Left lung (tissue), 14 donors: ENCODE measurements at places on chromosomes 3 and 15. TPM values are rescaled to one million over a fixed set of nuclear protein-coding genes. Genes with fewer than 3 reads are reported as not detected.
A peak's percentile ranks its signal among the peaks of the same experiment; 100 is the strongest.

DNA sequence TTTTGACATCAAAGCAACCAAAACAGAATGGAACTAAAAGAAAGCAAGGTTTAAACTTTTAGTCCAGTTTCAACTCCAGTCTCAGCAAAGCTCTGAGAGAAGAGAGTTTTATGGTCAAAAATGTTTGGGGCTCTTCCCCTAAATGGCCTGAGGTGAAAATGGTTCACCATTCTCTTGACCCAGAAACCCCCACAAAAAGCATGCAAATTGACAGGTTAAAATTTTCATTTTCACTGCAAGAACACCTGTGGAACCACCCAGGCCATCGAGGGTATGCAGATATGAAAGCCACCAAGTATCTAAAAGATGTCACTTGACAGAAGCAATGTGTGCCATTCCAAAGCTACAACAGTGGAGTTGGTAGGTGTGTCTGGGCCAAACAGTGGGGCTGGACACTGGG is 195.0 kb downstream of the MAGI1 start:
- H3K27ac ChIP-seq: no peak overlapping the region
- no peak for DNase-seq
- H3K27me3 ChIP-seq: no peaks in the 10 kb centered on the region
- no peak overlapping the region for H3K4me3 ChIP-seq

DNA sequence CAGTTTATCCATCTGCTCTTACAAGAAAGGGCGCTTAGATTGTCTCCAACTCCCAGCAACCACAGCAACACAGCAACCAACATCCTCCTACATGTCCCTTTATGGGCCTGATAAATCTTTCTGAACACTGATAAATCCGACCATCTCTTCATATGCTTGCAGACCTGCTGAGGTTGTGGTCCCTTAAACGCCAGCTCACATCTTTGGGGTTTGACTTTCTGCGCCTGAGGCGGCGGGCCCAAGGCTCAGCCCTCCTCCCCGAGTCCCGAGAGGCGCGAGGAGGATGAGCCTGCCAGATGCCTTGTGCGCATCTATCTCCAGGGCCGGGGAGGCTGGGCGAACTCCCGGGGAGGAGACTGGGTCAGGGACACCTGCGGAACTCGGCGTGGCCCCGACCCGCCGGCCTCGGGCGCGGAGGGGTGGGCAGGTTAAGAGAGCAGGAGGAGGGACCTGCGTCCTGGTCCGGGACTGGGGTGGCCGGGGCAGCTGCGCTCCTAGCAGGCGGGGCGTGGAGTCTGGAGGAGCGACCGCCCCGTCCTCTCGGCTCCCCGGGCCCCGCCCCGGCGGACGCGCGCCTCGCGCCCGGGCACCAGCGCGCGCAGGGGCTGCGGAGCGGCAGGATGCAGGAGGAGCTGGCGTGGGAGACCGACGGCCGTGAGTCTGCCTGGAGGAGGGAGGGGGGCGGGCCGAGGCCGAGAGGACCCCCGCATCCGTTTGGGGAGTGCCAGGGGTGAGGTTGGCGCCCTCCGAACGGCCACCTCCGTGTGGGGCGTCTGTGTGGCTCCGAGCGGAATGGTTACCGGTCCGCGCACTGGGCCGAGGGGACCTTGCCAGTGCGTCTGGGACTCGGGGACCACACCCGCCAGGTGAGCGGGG is at the start of gene ANKDD1A:
ANKDD1A (plus strand) TSS at position 592 of the 876 bp plus-strand sequence; CDS start at position 621, 29 bp downstream.
- H3K4me1 ChIP-seq: peaks cover 14% of the 10 kb centered on the region
- peak; percentile 69 for DNase-seq
- H3K27ac ChIP-seq: no peak within 1 kb of the TSS
- H3K27me3 ChIP-seq: no peaks in the 10 kb centered on the region

DNA sequence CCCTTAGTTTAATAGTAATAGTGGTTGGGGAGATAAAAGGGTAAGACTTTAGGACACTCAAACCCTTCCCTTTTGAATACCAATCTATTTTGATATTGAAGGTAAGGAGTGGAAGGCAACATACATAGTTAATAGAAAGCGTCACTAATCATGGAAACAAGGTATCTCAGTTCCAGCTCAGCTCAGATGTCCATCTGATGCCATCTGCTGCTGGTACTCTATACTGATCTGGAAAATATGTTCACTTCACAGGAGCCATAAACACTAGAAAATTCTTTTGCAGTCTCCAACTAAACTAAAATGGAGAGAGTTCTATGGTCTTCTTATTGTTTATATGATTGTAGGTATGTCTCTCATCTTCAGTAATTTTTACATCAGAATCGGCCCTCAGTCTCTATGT is 1777.1 kb downstream of the OTOL1 start:
- H3K27ac ChIP-seq: no peak overlapping the region
- no peaks in the 10 kb centered on the region for H3K4me1 ChIP-seq
- H3K36me3 ChIP-seq: no peaks in the 10 kb centered on the region
- no peaks in the 10 kb centered on the region for H3K27me3 ChIP-seq

GRCh38 chr3:136350557-136350956 is 100.4 kb downstream of the PCCB start:
- DNase-seq: peak; percentile 21
- no peaks in the 10 kb centered on the region for H3K27me3 ChIP-seq
- no peak overlapping the region for H3K4me3 ChIP-seq
- peak overlapping the region; percentile 44 for H3K27ac ChIP-seq
- H3K36me3 ChIP-seq: peaks cover 35% of the 10 kb centered on the region
- no peaks in the 10 kb centered on the region for H3K4me1 ChIP-seq

DNA sequence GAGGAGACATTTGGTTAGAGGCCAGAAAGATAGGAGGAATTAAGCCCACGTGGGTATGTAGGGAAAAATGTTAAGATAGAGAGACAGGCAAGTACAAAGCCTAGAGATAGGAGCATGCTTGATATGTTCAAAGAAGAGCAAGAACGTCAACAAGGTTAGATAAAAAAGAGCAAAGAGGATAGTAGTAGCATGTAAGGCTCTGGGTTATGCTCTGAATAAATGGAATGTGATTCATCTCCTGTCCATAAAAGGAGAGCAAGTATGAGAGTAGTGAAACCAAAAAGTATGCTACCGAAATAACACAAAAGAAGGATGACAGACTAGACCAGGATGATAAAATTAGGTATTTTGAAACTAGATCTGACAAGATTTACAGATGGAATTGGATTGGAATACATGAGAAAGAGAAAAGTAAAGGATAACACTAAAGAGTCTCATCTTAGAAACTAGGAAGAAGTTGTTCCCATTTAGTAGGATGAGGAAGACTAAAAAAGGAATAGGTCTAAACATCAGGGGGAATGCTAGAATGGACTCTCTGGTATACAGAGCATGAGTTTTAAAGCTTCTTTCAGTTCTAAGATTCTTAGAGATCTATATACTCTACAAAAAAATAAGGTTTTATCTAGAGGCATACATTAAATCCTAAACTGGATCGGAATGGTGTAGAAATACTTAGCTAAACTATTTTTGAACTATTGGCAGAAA is 59.1 kb downstream of the TRPM7 start:
- no peaks in the 10 kb centered on the region for H3K36me3 ChIP-seq
- H3K4me3 ChIP-seq: no peak overlapping the region

DNA sequence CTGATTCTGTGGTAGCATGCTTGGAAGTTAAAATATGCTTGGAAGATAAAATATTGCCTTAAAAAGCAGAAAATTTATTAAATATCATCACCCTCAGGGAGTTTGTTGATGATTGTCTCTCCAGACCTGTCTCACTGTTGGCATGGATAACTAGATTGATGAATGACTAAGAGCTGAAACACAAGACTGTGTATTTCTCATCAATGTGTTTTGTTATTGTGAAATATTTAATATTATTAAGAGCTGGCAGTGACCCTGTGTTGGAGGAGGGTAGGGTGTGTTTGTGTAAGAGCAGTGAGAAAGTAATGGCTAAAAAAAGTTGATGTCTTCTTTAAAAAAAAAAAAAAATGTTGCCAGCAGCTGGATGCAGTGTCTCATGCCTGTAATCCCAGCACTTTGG is 82.2 kb downstream of the ITPR1 start:
- no peaks in the 10 kb centered on the region for H3K27me3 ChIP-seq
- no peak overlapping the region for H3K27ac ChIP-seq

- H3K4me1 ChIP-seq: no peaks in the 10 kb centered on the region
- no peak overlapping the region for H3K27ac ChIP-seq
- H3K36me3 ChIP-seq: no peaks in the 10 kb centered on the region
- H3K4me3 ChIP-seq: no peak overlapping the region
- no peak for DNase-seq
These were observed 118.2 kb upstream of the STRIT1 start for GRCh38 chr3:155411500-155412223.

DNA sequence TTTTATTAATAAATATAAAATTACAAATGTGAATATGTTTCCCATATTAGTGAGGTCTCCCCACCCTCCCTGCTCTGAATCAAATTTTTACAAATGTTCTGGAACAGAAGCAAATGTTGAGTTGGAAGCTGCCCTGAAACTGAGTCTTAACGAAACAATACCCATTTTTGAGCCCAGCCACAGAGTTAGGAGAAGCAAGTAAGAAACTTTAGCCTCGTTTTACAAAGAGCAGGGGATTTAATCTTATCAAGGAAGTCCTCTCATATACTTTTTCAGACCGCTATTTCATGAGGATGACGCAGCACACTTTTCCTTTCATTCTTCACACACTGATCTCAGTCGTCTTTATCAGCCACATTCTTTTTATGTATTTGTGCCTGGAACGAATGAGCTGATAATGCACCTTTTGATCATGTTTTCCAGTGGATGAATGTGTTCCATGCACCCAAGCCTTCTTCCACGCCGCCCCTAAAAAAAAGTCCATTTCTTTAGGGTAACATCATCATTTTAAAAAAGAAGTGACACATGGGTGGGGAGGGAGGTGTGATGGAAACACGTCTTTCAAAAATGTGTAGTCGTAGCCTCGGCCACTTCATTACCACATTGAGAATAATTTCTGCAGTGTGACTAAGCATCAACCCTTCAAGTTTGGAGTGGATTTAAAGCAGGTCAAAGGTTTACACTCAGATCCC is 48.1 kb downstream of the SETMAR start:
- DNase-seq: no peak
- peak overlapping the region; percentile 17 for H3K4me3 ChIP-seq
- H3K27ac ChIP-seq: peak overlapping the region; percentile 68
- no peaks in the 10 kb centered on the region for H3K36me3 ChIP-seq

DNA sequence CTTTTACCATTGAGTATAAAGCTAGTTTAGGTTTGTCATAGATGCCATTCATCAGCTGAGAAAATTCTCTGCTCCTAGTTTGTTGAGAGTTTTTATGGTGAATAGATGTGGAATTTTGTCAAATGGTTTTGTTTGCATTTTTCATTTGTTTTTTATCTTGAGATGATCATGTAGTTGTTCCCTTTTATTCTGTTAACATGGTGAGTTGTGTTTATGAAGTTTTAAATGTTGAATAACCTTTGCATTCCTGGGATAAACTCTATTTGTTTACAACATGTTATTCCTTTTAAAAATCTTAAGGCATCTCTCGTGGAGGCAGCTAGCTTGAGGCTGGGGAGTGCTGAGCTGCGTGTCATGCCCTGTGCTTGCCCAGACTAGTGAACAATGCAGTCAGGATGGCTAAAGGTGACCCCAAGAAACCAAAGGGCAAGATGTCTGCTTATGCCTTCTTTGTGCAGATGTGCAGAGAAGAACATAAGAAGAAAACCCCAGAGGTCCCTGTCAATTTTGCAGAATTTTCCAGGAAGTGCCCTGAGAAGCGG is 48.5 kb downstream of the ANAPC13 start:
- H3K27ac ChIP-seq: no peak overlapping the region
- H3K4me1 ChIP-seq: no peaks in the 10 kb centered on the region
- DNase-seq: no peak
- H3K36me3 ChIP-seq: no peaks in the 10 kb centered on the region
- H3K27me3 ChIP-seq: no peaks in the 10 kb centered on the region
- no peak overlapping the region for H3K4me3 ChIP-seq

GRCh38 chr3:150439657-150440056 is 31.6 kb downstream of the TSC22D2 start:
- no peak overlapping the region for H3K27ac ChIP-seq
- peaks cover 17% of the 10 kb centered on the region for H3K4me1 ChIP-seq
- H3K36me3 ChIP-seq: no peaks in the 10 kb centered on the region

GRCh38 chr3:122217901-122218300 is 34.4 kb downstream of the CASR start:
- no peaks in the 10 kb centered on the region for H3K27me3 ChIP-seq

DNA sequence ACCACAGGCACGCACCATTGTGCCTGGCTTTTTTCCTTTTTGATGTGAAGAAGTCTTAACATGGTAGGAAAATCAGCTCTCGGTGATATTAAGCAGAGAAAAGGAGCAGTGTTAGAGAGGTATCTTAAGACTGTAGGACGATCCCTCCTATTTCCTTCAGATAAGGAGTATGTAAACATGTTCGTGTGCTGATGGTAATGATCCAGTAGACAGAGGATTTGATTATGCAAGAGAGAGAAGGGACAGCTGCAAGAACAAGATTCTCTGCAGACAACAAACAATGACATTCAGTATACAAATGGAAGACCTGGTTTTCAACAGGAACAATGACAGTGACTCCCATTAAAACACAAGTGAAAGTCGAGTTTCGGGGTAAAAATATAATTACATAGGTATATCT is 95.1 kb upstream of the MELTF start:
- no peak for DNase-seq
- H3K27ac ChIP-seq: no peak overlapping the region
- H3K27me3 ChIP-seq: no peaks in the 10 kb centered on the region

GRCh38 chr15:53530761-53531160 is 228.7 kb downstream of the WDR72 start:
- H3K4me1 ChIP-seq: no peaks in the 10 kb centered on the region
- no peaks in the 10 kb centered on the region for H3K27me3 ChIP-seq
- no peak overlapping the region for H3K4me3 ChIP-seq

- no peaks in the 10 kb centered on the region for H3K27me3 ChIP-seq
- peaks cover 11% of the 10 kb centered on the region for H3K36me3 ChIP-seq
- H3K4me3 ChIP-seq: no peak overlapping the region
- DNase-seq: no peak
These were observed 29.1 kb downstream of the ANKRD28 start for GRCh38 chr3:15768421-15769255.

DNA sequence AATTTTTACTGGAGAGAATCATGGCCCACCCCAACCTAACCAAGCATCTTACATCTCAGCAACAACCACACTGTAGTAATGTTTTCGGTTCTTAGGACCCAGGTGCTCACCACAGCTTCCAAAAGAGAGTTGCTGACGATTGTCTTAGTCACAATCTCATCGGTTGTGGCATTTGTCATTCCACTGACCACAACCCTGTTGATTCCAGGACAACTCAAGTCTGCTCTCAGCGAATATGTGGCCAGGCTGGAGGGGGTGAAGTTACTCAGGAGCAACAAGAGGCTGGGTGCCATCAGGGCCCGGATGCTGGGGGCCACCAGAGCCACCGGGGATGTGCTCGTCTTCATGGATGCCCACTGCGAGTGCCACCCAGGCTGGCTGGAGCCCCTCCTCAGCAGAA is 25.9 kb downstream of the GALNT15 start:
- H3K36me3 ChIP-seq: no peaks in the 10 kb centered on the region
- no peak for DNase-seq
- H3K27ac ChIP-seq: no peak overlapping the region
- H3K4me3 ChIP-seq: no peak overlapping the region

GRCh38 chr3:29949940-29950616 is 656.3 kb upstream of the TGFBR2 start:
- H3K4me1 ChIP-seq: no peaks in the 10 kb centered on the region
- H3K27me3 ChIP-seq: no peaks in the 10 kb centered on the region
- no peak overlapping the region for H3K4me3 ChIP-seq
- no peak for DNase-seq
- H3K36me3 ChIP-seq: no peaks in the 10 kb centered on the region

The SPATA12 gene
- not detected for polyA plus RNA-seq

The C3orf20 gene
- 0.31 TPM for polyA plus RNA-seq

The LOXL1 gene
- polyA plus RNA-seq: 168 TPM

The GCNT3 gene
- 1.0 TPM for polyA plus RNA-seq

The FOXL2 gene
- polyA plus RNA-seq: not detected

The TRIM42 gene
- polyA plus RNA-seq: not detected

The KLHL25 gene
- polyA plus RNA-seq: 5.8 TPM
